ENCODE measurements at places on chromosomes 12 and 14.

DNA sequence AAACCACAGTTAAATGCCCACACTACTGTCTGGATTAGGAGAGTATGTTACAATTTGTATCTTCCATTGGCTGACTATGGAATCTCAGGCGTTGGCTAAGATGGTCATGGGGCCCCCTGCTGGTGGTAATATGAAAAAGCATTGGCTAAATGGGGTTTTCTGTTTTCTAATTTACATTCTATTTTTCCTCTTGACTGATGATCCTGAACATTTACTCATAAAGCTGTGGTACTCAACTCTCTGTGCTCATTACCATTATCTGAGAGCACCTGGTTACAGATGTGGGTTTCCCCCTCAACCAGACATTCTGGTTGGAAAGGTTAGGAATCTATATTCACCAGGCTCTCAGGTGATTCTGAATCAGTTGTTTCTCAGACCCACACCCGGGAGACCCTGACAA, 64.8 kb downstream of the WSCD2 start:
- no peak overlapping the region for H3K4me3 ChIP-seq
- peak; percentile 45 for DNase-seq
- H3K27me3 ChIP-seq, result peaks cover 53% of the 10 kb centered on the region
- H3K27ac ChIP-seq, result no peak overlapping the region

DNA sequence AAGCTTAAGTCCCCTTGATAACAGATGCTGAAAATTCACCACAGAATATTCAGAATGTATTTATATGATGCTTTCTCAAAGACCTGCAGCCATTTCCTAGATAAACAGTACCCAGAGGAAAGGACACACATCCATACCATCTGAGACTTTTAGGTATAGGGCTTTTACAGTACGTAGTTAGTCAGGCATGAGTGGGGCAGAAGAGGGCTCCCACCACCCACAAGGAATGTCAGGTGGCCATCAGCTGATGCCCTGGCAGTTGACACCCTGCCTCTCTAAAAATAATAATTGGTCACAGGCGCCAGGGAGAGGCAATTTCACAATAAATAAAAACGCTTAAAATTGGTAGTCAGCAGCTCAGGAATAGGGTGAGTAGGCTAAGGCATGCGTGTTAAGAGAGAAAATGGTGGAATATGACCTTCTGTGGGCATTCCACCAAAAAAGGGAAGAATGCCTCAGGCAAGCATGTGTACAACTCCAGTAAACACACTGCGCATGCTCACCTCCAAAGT, 7.8 kb upstream of the TAS2R46 start:
- H3K27me3 ChIP-seq, result no peaks in the 10 kb centered on the region
- H3K4me1 ChIP-seq, result no peaks in the 10 kb centered on the region
- H3K27ac ChIP-seq, result no peak overlapping the region
- H3K36me3 ChIP-seq, result peaks cover 18% of the 10 kb centered on the region

DNA sequence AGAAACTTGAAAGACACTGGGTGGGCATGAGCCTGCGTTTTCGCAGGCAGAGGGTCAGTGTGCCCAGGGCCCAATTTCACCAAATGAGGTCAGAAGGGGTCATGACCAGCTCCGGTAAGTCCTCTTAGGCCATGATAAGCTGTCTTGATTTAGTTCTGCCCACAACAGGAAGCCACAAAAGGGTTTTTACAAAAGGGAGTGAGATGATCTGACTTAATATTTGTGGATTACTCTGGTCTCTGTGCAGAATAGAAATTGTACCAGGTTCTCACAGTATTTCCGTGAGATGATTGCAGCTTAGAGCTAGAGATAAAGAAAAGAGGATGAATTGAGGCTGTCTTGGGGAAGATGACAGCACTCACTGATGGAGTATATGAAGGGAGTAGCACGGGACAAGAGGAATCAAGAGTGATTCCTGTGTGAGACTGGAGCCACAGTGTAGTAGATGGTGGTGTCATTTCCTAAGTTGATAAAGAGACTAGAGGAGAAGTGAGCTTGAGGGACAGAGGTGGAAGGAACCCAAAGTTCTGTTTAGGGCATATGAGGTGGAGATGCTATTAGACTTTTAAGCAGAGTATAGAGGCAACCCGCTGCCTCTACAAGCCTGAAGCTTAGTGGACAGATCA, 288.3 kb upstream of the AMIGO2 start:
- no peaks in the 10 kb centered on the region for H3K36me3 ChIP-seq
- H3K4me1 ChIP-seq, result no peaks in the 10 kb centered on the region
- no peak overlapping the region for H3K4me3 ChIP-seq
- no peaks in the 10 kb centered on the region for H3K27me3 ChIP-seq
- no peak overlapping the region for H3K27ac ChIP-seq

- H3K27me3 ChIP-seq, result no peaks in the 10 kb centered on the region
- DNase-seq, result no peak
- no peaks in the 10 kb centered on the region for H3K36me3 ChIP-seq
- H3K4me3 ChIP-seq, result no peak overlapping the region
- no peaks in the 10 kb centered on the region for H3K4me1 ChIP-seq
- no peak overlapping the region for H3K27ac ChIP-seq
Observed at GRCh38 chr14:87111741-87112140, 881.2 kb downstream of the GALC start.

GRCh38 chr14:20469890-20470602, 840 bp downstream of the PNP start:
- H3K36me3 ChIP-seq, result peaks cover 19% of the 10 kb centered on the region
- peak overlapping the region; percentile 98 for H3K27ac ChIP-seq
- peaks cover 28% of the 10 kb centered on the region for H3K4me1 ChIP-seq
- peak overlapping the region; percentile 97 for H3K4me3 ChIP-seq
- peaks cover 7% of the 10 kb centered on the region for H3K27me3 ChIP-seq

DNA sequence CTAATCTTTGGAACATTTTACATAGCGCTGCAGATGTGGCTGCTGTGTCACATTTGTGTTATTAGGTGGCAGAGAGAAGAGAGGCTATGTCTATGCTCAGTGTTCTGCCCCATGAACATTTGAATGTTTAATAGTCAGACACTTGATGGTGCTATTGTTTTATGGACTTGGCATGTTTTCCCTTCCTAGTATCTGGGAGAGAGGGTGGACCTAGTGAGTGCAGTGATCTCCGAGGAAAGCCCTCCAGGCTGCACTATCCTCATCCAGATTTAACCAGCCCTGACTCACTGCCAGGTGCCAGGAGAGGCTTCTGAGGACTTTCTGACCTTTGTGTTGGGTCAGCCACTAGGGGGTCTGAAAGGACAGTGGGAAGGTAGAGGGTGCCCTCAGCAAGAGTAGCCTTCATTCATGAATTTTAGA, 24.3 kb downstream of the ZFC3H1 start:
- H3K27ac ChIP-seq, result no peak overlapping the region
- H3K4me3 ChIP-seq, result no peak overlapping the region
- H3K36me3 ChIP-seq, result peaks cover 12% of the 10 kb centered on the region
- H3K27me3 ChIP-seq, result no peaks in the 10 kb centered on the region

DNA sequence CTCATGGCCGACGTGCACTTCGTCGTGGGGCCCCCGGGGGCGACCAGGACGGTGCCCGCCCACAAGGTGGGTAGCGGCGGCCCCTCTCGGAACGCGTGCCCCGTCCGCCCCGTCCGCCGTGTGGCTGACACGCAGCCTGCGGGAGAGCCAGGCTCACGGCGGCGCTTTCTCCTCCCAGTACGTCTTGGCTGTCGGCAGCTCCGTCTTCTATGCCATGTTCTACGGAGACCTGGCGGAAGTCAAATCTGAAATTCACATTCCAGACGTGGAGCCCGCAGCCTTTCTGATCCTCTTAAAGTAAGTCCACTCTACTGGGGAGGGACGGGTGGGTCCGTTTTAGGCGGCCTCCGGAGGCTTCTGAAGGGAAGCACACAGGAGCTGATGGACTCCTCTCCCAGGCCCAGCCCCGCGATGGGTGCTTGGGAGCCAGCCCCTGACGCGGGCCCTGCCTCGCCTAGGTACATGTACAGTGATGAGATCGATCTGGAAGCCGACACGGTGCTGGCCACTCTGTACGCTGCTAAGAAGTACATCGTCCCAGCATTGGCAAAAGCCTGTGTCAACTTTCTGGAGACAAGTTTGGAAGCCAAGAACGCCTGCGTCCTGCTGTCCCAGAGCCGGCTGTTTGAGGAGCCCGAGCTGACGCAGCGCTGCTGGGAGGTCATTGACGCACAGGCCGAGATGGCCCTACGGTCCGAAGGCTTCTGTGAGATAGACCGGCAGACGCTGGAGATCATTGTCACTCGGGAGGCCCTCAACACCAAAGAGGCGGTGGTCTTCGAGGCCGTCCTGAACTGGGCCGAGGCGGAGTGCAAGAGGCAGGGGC, 1.1 kb downstream of the BTBD6 start:
- H3K36me3 ChIP-seq, result peaks cover 9% of the 10 kb centered on the region
- H3K27ac ChIP-seq, result no peak overlapping the region
- peaks cover 25% of the 10 kb centered on the region for H3K4me1 ChIP-seq
- no peaks in the 10 kb centered on the region for H3K27me3 ChIP-seq
- DNase-seq, result no peak

DNA sequence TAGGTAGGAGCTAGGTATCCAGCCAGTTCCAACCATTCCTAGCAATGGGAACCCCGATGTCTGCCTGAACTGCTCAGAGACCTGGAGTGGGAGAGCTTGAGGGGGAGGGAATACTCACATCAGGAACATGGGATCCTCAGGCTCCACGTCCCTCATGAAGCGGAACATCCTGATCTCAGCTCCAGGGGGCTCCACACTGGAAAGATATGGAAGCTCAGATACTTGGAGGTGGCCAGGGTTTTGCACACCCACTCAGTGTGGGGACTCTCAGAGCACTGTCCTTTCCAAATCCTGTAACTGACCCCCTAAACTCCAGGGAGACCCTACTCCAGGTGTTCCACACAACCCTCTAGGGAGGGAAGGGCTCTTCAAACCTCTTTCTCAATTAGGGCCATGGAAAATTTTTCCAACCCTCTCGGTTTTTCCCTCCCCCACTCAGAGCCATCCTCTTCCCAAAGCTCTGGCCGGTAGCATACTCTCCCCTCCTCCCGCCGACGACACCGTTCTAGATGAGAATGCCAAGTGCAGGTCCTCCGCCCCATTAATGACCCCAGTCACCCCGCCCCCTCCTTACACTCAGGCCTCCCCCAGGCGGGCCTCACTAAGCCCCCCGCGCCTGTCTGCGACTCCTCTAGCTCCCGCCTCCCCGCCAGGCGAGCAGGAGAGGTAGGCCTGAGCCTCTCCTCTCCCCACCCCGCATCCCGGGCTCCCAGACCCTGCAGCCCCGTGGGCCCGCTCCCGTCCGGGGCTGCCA, 597 bp downstream of the MLF2 start:
- H3K27ac ChIP-seq, result peak overlapping the region; percentile 31
- H3K4me3 ChIP-seq, result peak overlapping the region; percentile 97
- H3K4me1 ChIP-seq, result peaks cover 37% of the 10 kb centered on the region
- DNase-seq, result no peak

DNA sequence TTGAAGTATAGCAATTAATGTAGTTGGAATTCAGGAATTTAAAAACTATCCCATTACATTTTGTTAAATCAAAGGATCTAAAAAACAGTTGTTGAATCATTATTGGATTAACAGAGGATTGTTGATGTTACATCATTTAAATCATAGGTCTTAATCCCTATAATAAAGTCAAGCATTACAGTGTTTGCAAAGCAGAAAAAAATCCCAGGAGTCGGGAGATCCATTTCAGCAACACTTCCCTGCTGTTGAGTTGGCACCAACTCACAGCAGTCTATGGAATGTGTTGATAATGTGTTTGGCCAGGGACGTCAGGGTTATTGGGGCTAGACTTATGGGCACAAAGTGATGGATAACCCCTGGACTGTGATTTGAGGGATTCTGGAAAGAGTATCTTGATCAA, 99.1 kb upstream of the TMTC1 start:
- H3K27me3 ChIP-seq, result no peaks in the 10 kb centered on the region
- no peak for DNase-seq
- H3K4me3 ChIP-seq, result no peak overlapping the region
- peaks cover 12% of the 10 kb centered on the region for H3K36me3 ChIP-seq
- peaks cover 39% of the 10 kb centered on the region for H3K4me1 ChIP-seq

- no peaks in the 10 kb centered on the region for H3K27me3 ChIP-seq
- peaks cover 6% of the 10 kb centered on the region for H3K36me3 ChIP-seq
- no peak overlapping the region for H3K27ac ChIP-seq
- peaks cover 16% of the 10 kb centered on the region for H3K4me1 ChIP-seq
- DNase-seq, result no peak
Observed at GRCh38 chr12:12436831-12437345, 80.0 kb downstream of the BORCS5 start.
